SK-N-MC (cell line): ENCODE measurements at places on chromosomes 4 and X.

GRCh38 chr4:40594261-40595178, 35.1 kb downstream of the RBM47 start:
- DNase-seq: no peak

DNA sequence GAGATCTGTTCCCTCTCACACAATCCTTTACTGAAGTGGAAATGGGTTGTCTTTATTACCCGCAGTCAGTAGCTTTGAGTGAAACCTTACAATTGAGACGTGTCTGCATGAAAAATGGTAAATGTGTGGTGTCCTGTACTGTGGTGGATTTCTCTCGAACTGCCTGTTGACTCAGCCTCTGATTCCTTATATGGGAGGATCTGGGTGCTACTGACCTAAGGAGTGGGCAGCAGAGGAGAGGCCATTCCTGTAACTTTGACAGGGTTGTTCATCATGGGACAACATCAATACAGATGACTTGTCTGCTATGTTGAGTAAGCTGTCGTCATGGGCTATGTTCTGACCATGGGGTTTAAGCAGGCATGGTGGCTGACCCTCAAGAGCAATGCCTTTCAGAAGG, 159.6 kb upstream of the WDR1 start:
- no peak for DNase-seq

DNA sequence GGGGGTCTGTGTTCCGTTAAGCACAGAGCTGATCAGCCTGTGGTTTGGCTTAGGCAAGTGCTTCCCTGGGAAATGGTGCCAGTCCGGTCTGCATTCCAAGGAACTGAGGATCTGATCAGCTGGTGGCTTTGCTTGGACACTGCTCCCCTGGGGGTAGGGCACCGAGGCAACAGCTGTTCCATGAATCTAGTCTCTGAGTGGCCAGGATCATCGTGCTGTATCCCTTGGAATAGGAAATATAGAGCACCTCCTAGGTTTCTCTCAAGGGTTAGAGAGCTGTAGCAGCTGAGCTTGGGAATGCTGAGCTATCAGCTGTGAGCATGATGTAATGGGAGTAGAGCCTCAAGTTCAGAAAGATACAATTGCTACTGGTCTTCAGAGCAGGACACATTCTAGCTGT, 863.9 kb downstream of the RAPGEF2 start:
- DNase-seq: no peak

GRCh38 chr4:92060333-92060732, 243.4 kb upstream of the GRID2 start:
- no peak for DNase-seq

DNA sequence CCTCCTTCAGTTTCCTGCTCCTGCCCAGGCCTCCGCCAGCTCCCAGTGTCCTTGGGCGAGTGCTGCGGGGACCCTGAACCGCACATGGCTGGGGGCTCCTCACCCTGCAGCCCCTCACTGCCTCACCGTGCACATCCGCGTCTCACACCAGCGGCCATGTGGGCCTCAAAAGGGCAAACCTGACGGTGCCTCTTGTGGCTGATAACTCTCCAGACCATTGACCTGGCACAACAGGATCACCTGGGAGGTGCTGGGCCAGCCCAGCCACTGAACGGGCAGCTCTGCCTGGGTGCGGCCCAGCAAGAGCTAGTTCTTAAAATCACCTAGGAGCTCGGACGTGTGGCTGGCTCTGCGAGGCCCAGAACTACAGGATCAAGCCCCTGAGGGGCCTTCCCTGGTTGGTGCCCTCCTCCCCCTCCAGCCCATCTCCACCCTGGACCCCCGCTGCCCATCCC, 4.1 kb upstream of the S100P start:
- DNase-seq: no peak

DNA sequence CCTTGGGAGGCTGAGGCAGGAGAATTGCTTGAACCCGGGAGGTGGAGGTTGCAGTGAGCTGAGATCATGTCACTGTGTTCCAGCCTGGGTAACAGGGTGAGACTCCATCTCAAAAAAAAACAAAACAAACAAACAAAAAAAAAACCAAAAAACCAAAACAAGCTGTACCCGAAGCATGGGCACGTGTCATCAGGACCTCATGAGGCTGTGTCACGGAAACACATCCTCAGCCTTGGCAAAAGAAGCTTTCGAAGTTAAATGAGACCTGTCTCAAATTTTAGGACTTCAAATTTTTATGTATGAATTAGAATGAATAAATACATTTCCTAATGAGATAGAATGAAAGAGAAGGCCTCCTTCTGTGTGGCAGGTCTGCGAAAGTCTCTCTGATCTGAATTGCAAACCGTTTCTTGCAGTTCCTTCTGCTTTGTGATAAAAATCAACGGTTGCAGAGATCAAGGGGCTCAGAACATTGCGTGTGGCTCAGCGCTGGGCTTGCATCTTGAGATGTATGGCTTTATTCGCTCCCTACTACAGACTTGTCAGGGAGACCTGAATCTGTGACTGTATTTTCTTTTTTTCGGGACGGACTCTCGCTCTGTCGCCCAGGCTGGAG, 19.5 kb upstream of the CRLF2 start:
- DNase-seq: no peak
